ENCODE measurements at places on chromosomes 7 and 10. TPM values are rescaled to one million over a fixed set of nuclear protein-coding genes. Genes with fewer than 3 reads are reported as not detected.

- no peak for DNase-seq
Measured at GRCh38 chr10:127069436-127069835, 127.0 kb downstream of the INSYN2A start.

The CYP3A5 gene
- 15.3 TPM for total RNA-seq

The C7orf33 gene
- not detected for total RNA-seq

GRCh38 chr10:82149674-82150073, 274.7 kb downstream of the NRG3 start:
- no peak for DNase-seq

GRCh38 chr10:124266468-124267230, 152.1 kb downstream of the OAT start:
- no peak for DNase-seq

DNA sequence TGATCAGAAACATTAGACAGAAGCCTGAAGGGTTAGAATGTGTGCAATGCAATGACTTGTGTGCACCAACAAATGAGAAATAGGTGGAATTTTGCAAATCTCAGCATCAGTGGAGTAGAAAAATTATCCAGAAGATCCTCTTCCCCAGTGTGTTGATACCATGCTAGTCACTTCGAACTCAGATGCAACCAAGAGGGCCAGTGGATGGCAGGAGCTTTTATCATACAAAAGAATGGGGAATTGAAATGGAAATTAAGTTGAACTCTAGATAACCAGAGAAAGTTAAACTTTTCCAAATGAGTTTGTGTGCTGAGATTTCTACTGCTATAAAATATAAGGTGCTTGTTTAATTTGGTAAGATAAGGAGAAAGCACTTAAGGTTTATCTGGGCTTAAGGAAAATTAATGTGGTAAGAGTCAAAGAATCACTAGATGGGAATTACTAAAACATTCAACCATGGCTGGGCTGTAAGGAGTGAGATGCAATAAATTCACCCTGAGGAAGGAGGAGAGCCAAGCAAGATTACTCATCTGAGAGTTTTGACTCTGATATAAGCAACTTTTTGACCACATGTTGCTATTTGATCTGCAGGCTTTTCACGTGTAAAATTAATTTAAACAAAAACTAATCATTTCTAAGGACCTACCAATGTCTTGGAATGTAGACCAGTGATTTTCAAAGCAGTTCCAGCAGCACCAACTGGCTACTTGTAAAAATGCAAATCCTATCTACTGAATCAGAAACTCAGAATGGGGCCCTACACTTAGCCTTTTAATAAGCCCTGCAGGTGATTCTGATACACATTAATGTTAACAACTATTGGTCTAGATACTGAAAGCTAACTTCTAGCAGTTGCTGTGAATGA, 113.2 kb downstream of the CDC14C start:
- no peak for DNase-seq

The HPS1 gene
- 61.3 TPM for total RNA-seq

The AMPH gene
- 1.8 TPM for total RNA-seq

The MMD2 gene
- total RNA-seq = not detected

The LEP gene
- total RNA-seq = not detected

DNA sequence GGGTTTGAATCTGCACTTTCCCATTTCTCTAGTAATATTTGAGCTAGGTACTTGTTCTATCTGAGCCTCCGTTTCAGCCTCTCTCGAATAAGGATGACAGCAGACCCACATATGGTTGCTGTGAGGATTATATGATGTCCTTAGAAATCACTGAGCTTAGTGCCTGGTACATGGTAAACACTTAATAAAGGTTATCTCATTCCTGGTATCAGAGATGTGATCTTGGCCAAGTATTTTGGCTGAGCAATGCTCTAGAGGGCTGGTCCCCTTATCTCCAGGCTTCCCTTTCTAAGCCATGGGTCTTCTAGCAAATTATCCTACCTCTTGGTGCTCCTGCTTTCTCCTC, 407 bp upstream of the MKRN1 start:
- no peak for DNase-seq

The SNX10 gene
- 36.1 TPM for total RNA-seq

DNA sequence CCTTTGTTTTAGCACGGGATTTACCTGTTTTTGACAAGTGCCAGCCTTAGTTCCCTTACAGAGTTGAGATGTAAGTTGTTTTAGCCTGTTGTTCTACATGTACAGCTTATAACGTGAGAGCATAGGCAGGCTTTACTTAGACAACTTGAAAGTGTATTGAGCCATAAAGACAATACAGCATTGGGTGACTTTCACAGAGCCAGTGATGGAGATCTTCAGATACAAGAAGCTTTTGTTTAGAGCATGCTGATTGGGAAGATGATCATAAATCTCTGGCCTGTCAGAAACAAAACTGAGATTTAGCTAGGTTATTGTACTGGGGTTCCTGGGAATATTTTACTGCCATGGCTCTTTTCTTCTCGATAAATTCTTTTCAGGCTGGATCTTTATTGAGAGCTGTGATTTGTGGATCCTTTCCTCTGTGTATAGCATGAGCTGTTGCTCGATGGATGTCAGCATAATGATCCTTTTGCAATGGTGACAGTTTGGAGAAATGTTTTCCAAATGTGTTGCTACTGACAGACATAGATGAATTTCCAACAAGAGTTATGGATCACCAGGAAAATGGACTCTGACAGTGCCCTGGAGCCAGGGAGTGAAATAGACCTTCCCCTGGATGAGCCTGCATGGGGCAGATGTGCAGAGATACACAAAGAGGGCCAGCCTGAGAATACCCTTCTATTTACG, 30.2 kb downstream of the LHFPL3 start:
- DNase-seq = no peak

- no peak for DNase-seq
Measured at GRCh38 chr10:83075815-83076355, 1063.4 kb upstream of the GHITM start.

DNA sequence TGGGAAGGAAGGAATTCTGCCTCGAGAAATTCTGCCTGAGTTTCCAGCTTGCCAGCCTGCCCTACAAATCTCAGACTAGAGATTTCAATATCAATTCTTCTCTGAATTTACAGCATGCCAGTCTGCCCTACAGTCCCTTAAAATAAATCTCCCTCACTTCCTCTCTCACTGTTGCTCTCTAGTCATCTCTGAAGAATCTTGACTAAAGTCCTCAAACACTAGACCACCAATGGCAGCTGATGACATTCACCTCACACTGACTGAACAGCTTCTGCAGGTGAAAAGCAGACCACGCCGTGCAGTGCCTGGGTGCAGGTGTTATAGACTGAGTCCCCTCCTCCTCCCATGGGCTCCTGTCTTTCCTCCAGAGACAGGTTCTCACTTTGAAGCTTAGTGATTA, 30.4 kb downstream of the PPP1R3C start:
- no peak for DNase-seq

DNA sequence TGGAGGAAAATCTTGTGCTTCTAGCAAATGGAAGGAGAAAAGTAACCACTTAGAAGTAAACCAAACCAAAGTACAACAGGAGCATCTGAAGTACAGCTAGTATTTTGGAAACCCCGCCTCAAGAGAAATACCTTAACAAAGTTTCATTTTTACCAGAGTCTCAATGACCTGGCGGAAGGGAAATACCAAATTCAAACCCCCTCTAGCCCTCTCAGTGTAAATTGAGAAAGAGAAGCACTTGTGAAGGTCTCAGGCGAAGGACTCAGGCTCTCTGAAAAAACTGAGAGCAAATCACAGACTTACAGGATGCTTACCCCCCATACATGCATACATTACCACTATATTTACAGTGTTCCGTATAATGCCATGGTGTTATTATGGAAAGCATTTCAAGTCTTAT, 70.1 kb downstream of the ZPBP start:
- no peak for DNase-seq

The TCERG1L gene
- 0.10 TPM for total RNA-seq

The TWIST1 gene
- total RNA-seq = not detected

The CLDN4 gene
- total RNA-seq = 116 TPM
